ENCODE measurements at places on chromosomes 2 and 18.

DNA sequence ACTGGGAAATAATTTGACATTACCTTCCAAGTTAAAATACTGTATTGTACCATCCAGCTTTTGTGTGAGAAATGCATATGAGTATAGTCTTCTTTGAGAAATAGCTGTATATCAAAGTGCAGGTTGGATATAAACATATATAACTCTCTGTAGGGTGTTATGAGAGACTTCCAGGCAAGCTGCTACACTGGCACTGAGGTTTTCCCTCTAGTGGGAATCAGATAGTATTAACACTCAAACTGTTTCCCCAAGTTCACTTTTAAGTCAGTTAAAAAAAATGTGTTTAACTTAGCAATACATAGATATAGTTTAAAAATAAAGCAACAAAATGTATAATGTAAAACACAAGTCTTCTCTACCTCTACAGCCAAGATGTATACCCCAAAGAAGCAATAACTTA lies 368.4 kb upstream of the SLC8A1 start:
- DNase-seq = no peak

- peak; percentile 52 for DNase-seq
Observed at GRCh38 chr18:48663931-48664847, 125.4 kb downstream of the CTIF start.

GRCh38 chr18:13623348-13623747 lies 103.0 kb downstream of the FAM210A start:
- no peak for DNase-seq

GRCh38 chr2:11610624-11611242 lies 59.3 kb downstream of the NTSR2 start:
- no peak for DNase-seq

GRCh38 chr2:239390546-239391285 lies 10.1 kb downstream of the HDAC4 start:
- DNase-seq = no peak

DNA sequence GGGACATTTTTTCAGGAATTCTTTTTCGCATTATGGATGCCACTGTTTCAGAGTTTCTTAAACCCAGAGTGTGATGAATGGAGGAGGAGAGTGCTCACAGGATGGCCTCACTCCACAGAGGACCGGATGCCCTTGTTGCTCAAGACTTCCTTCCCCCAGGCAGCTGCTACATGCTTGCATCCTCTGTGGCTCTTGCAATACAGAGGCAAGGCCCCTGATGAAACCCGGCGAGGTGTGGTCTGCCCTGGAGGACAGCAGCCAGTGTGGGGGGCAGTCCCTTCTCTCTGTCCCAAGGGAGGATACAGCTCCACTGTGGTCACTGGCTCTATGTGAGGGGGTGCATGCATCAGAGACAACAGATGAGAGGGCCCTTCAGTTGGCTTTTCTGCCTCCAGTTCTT lies 109.6 kb downstream of the SH3RF3 start:
- no peak for DNase-seq

- DNase-seq = no peak
Observed at GRCh38 chr2:3871002-3871401, 167.6 kb downstream of the DCDC2C start.

- no peak for DNase-seq
Observed at GRCh38 chr2:192381082-192381481, 186.3 kb upstream of the TMEFF2 start.

DNA sequence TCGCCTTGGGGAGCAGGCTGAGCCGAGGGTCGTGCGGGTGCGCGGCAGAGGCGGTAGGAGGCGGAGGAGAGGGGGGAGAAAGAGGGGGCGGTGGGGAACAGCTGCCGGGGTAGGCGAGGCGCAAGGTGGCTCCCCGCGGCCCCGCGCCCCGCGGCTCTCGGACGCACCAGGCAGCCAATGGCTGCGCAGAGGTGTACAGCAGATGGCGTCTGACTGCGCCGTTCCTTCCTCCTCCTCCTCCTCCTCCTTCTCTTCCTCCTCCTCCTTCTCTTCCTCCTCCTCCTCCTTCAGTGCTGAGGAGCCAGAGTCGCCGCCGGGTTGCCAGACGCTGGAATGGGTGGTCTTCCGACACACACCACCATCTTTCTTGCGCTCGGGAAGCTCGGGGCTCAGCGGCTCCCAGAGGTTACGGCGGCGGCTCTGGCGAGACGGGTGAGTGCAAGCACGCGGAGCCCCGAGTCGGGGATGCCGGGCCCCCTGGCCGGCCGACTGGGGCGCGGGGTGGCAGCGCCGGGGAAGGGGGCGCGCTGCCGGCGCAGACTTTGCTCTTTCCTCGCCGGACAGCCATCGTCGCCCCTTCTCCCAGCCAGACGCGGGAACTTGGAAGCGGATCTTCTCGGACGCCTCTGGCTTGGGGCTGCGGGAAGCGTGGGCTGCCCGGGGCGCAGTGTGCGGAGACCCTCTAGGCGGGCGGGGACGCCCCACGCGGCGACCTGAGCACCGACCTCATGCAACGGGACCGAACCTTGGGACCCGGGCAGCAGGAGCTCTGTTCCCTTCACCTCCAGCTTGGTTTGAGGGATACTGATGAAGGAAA lies at the start of gene THSD7B:
Gene THSD7B, plus strand, starts transcription at position 290 of the 817 bp plus-strand sequence. CDS start 116,634 bp downstream, outside the sequence.
- DNase-seq = no peak

- no peak for DNase-seq
Observed at GRCh38 chr2:236485519-236485918, 84.1 kb upstream of the ACKR3 start.

DNA sequence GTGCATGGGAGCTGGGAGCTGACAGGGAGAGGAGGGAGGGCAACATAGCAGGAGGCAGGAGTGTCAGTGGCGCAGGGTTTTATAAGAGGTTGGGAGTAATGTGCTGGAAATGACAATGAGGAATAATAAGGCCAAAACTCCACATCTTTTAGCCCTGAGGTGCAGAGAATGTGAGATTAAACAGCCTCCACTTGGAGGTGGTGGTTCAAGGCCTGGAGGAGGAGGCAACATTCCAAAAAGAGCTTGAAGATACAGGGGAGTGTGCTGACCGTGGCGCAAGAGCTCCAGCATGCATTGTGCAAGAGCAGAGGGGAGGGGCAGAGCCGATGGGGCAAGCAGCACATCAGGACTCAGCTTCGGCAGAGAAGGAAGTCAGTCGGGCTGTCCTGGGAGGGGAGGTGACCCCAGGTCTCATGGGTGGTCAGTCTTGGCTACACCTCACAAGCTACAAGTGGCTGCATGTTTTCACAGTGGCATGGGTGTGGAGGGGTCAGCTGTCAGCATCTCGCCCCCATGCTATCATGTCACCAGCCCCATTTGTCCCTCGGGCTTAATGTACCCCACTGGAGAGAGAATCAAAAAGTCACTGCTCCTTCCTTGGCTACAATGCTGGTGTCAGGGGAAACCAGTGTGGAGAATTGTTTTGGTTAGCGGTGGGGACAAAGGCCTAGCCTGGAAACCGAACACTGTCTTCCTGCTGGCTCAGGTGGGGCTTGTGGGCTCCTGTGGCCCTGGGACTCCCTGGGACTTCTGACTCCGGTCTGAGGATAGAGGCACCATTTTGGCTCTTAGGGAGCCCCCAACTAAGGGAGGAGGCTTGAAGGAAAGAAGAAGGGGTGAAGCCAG lies 208.0 kb downstream of the ZFP36L2 start:
- DNase-seq = no peak

DNA sequence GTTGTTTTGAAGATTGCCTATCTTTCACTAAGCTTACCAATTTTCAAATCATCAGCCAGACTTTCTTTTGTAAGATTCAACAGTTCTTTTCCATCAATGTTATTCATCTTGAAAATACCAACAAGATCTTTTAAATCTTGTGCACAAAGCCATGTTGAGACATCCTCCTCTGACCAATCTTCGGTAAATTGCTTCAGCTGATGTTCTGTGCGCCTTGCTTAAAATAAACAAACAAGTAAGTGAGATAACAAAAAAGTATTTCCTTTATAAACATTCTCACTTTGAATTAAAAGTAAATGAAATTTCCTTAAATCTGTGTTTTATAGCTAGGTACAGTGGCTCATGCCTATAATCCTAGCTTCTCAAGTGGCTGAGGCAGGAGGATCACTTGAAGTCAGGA lies 30.3 kb downstream of the WDSUB1 start:
- no peak for DNase-seq

- no peak for DNase-seq
Observed at GRCh38 chr2:98944775-98945174, 8.8 kb upstream of the CRACDL start.

DNA sequence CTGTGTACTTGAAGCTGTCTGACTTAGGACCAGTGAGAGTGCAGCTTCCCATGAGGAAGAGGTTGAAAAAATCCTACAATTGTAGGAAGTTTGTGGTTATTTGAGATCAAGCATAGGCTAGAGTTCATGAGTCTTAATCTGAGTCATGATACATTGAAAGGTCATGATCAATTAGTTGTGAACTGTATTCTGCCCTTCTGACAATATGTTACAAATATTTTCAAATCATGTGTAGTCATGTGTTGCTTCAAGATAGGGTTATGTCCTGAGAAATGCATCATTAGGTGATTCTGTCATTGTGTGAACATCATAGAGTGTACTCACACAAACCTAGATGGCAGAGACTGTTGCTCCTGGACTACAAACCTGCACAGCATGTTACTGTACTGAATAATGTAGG lies 68.4 kb upstream of the MFF start:
- no peak for DNase-seq

DNA sequence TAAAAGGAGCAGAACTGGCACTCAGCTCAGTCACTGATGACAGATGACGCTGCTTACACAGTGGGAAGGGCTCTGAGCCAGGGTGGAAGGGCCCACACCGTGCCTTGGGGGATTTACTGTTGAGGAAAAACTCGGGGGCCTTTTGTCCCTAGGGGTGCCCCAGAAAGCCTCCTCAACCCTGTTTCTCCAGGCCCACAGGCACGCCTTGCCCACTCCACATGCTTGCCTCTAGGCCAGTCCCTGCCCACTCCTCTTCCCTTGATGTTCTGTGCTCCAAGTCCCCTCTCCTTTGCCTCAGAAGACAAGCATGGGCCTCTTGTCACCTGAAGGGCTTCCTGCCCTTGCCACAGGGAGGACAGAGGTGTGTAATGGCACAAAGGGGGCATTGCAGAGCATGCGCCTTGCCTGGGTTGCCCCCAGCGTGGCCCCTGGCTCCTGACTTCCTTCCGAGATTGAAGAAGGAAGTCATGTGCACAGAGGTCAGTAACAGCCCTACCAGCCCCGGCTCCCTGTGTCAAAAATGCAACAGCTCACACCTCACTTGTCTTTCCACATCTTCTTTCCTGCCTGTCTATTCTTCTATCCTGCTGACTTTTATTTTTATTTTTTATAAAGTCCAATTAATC lies 65.1 kb downstream of the LIPG start:
- DNase-seq = no peak

GRCh38 chr2:239167766-239168444 lies 232.9 kb downstream of the HDAC4 start:
- no peak for DNase-seq

GRCh38 chr2:64593035-64593655 lies 60.6 kb downstream of the SERTAD2 start:
- no peak for DNase-seq

DNA sequence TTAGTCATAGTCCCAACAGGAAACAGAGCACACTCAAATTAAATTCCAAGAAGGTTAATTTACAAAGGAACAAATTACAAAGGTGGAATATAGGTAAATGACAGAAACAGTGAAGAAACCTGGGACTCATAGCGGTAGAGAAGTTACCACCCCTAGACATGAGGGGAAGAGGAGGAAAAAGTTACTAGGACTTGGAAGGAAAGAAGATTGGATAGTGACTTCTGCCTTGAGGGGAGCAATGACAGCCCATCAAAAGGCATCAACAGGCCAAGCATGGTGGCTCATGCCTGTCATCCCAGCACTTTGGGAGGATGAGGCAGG lies 2.4 kb upstream of the PDE11A start:
- no peak for DNase-seq

DNA sequence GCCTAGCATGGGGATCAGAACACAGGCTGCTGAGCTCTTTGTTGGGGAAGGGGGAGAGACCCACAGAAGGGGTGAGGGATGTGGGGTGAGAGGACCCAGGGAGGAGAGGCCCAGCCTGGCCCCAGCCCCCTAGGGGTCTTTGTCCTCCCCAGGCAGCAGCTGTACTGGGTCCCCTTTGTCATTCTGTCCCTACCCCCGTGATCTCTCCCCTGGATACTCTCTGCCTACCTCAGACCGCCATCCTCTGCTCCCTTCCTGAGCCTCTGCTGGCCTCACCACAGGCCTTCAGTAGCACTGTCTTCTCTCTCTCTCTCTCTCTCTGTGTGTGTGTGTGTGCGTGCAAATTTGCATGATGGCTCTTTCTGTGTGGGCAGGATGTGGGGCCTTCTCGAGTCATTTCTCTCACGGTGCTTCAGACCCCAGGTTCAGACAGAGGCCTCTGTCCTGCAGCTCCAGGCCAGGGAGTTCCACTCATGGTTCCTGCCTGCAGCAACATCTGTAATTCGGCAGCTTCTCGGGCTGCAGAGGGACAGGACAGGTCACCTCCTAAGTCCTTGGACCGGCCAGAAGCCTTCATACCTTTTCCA lies 1.4 kb downstream of the PSD4 start:
- no peak for DNase-seq

GRCh38 chr18:57925706-57926105 lies 118.3 kb upstream of the NEDD4L start:
- no peak for DNase-seq

DNA sequence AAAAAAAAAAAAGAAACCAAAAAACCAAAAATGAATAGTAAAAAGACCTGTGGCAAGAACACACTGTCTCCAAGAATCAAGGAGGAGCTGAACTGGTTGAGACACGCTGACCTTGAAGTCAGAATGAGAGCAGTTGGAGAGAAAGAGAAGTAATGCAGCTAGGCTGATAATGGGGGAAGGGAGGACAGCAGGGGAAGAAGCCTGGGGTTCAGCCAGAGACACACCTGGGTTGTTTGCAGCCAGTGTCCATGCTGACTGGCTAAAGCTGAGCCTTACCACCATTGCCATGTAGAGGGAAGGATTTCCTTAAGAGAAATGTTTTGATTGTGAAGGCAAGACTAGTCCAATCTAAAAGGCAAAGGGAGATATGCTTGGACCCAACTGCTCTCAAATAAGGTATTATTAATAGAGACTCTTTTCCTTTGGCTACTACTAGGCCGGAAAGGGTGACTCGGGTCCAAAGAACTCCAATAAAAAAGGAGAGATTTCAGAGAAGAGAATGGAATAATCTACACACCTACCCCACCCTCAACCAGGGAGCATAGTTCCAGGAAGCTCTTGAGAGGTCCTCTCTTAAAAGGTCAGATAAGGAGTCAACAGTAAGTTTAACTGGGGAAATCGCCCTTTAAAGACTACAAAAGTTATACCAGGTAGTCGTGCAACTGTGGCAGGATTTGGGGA lies 25.2 kb upstream of the REL start:
- DNase-seq = no peak

Measured in activated CD8-positive, alpha-beta memory T cell treated with anti-CD3 and anti-CD28 coated beads for 48 hours (primary cell).